D721Med (cell line): ENCODE measurements at places on chromosomes 4 and X.

DNA sequence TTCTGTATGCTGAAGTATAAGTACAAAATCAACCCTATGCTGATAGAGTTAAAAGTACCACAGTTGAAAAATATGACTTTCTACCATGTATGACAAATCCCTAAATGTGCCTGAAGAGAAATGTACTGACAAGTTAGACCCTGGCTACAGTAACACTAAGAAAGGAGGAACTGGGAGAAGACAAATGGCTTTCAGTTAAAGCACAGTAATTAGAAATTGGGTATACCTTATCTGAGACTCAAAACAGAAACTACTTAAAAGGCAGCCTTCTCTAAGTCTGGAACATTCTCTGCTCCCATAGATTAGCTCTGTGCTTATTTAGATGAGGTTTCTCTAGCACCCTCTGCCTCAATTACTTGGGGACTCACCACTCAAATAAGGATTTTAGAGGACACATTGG is 189.1 kb downstream of the GPC3 start:
- DNase-seq, result no peak

- DNase-seq, result no peak
Measured at GRCh38 chr4:109078724-109079123, 223.7 kb downstream of the COL25A1 start.

DNA sequence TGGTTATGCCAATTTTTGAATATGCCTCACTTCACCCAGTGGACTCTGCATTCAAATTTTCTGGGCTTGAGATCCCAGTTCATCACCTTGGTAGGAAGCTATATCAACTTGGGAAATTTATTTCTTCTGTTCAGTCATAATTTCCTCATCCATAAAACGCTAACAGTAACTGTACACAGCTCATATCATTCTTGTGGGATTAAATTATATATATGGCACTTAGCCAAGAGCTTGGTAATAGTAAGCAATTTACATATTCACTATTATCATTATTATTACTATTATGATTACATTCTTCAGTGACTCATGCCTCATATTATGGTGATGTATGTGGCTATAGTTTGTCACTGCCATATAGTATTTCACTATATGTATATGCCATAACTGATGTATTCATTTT is 177.6 kb downstream of the CPE start:
- DNase-seq, result no peak

GRCh38 chr4:47187608-47188007 is 156.2 kb downstream of the GABRB1 start:
- DNase-seq, result no peak

- no peak for DNase-seq
Measured at GRCh38 chr4:28948501-28948900, 1771.7 kb upstream of the PCDH7 start.
